ENCODE measurements at places on chromosomes 1 and 21.
A peak's percentile ranks its signal among the peaks of the same experiment; 100 is the strongest.

DNA sequence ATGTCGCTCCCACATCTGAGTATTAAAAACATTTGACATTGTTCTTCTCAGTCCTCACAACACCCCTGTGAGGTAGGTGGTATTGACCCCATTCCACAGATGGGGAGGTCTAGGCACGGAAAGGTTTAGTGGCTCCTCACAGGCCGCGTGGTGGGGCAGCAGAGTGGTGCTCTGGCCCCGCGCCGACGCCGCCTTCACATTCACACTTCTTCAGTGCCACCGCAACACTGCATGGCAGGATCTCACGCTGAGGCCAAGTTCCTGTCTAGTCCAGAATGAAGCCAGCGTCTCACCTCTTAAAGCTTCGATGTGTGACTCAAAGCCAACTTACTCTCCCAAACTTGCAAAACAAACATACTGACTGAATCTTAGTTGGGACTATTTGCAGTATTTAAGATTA, 12.1 kb downstream of the ICMT start:
- DNase-seq: no peak

DNA sequence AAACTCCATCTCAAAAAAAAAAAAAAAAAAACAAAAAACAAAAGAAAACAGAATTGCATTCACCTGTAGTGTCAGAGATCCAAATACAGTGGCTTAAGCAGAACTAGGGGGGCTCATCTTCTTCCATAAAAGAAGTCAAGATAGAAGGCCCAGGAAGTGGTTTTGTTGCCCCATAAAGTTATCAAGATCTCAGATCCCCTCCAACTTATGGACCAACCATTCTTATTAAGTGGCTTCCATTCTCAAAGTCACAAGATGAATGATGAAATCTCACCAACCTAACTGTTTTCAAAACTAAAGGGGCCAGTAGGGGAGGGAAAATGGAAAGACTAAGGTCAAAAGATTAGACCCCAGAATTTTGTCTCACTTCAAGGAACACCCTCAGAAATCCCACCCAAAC, 30.1 kb upstream of the DUSP23 start:
- DNase-seq: no peak

- no peak for DNase-seq
These were observed 83.2 kb downstream of the PTPRU start for GRCh38 chr1:29319300-29320110.

DNA sequence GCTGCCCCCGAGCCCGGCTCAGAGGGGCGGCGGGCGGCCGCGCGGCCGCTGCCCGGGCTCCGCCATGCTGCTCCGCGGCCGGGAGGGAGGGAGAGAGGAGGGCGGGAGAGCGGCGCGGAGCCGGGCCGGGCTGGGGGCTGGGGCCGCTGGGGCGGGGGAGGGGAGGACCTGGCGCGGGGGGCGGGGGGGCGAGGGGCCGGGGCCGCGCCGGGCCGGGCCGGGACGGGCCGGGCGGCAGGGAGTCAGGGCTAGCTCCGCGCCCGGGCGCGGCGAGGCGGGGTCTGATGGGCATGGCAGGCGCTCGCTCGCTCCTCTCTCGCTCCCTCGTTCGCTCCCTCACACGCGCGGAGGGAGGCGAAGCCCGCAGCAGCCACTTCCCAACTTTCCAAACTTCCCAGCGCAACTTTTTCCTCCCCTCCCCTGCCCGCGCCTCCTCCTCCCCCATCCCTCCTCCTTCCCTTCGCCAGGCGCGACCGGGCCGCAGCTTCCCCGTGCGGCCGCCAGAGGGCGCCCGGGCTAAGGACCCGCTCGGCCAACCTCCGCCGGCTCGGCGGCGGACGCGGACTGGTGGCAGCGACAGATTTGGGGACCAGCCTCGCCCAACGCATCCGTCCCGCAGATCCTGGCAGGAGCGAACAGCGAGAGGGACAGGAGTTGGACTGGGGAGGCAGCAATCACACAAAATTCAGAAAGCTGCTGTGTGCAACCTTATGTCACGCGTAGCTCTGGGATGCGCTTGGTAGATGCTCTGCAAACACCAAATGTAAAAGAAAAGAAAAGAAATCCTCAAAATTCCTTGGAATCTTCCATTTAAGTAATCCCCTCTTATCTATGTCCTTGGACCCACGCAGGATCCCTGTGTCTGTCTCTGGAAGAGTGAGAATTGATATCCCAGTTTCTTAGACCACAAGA, at the start of gene TRABD2B:
TRABD2B (minus strand) TSS at position 97 of the 912 bp plus-strand sequence.
- peak; percentile 74 for DNase-seq

DNA sequence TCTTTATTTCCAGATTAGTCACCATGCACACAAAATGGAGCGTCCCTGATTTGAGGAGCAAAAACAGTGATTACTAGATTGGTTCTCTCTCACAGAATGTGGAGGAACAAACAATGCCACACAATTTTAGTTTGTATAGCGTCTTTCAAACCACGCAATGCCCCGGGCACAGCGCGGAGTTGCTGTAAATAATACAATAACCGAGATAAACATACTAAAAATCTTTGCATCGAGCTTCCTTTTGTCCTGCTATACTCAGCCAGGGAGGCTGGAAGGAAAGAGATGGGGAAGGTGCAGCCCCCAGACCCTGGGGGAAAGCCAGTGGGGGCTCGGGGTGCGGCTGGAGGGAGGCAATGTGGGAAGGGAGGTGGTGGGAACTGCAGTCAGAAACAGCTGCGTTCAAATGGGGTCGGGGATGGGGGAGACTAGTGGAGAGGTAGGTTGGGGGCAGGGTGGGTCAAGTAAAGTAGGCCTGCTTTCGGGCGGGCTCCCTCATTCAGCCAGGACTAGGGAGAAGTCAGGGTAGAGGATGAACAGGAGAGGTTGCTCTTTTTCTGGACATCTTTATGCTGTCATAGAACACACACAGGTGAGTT, 366.3 kb downstream of the RPS6KC1 start:
- no peak for DNase-seq

- peak; percentile 19 for DNase-seq
These were observed 1512.5 kb upstream of the B3GALT2 start for GRCh38 chr1:194698908-194699318.

GRCh38 chr1:6587261-6588005, 7.6 kb downstream of the ZBTB48 start:
- DNase-seq: no peak

DNA sequence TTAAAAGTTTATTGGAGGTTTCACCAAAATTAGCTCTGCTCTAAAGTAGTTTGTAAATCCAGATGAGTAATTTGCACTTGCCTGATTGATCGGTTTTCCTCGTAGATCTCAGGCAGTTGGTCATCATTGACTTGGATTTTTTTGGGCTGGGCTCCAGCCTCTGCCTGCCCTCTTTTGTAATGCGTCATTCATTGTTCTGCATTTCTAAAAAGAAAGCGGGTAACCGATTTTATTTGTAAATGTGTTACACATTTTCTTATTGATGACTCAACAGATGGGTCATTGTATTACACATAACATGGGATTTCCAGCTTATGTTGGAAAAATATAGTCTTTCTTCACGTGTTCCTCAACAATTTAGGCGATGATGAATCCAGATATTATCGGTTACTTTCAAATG, 5.5 kb downstream of the ETS2 start:
- no peak for DNase-seq

GRCh38 chr1:12604114-12604874, 13.7 kb downstream of the DHRS3 start:
- DNase-seq: peak; percentile 41

- no peak for DNase-seq
These were observed 10.8 kb upstream of the A3GALT2 start for GRCh38 chr1:33331444-33332356.

DNA sequence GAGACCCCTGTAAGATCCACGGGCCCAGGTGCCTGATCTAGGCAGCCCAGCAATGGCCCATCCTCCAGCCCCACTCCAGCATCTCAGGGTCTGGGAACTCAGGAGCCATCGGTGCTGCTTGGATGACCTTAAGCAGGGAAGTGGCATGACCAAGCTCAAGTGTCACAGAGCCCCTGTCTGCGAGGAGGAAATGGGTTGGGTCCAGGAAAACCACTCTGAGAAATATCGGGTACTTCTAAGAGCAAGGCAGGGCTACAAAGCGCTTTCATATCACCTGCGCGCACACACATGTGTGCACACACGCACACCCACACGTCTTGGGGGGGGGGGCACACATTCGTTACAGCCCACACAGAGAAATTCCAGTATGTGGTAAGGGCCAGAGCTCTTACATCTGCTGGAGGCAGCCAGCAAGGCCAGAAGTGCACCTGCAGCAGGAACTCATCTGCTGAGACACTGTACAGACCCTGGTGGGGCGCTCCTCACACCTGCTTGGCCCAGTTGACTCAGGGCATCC, 32.6 kb upstream of the SPOCD1 start:
- no peak for DNase-seq

DNA sequence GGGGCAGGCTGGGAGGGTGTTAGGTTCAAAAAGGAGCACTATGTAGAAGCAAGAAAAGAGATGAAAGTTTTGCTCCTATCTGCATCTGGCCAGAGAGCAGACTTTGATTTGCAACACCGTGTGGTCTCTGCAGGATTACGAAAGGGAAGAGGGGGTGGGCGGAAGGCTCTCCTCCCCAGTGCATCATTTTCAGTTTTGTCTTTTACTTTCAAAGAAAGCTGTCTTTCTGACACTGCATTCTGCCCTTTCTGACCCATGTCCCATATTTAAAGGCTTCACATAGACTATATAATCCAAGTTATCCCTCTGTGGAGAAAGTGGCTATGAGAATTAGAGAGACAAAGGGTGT, 126.5 kb downstream of the RHOU start:
- DNase-seq: no peak

DNA sequence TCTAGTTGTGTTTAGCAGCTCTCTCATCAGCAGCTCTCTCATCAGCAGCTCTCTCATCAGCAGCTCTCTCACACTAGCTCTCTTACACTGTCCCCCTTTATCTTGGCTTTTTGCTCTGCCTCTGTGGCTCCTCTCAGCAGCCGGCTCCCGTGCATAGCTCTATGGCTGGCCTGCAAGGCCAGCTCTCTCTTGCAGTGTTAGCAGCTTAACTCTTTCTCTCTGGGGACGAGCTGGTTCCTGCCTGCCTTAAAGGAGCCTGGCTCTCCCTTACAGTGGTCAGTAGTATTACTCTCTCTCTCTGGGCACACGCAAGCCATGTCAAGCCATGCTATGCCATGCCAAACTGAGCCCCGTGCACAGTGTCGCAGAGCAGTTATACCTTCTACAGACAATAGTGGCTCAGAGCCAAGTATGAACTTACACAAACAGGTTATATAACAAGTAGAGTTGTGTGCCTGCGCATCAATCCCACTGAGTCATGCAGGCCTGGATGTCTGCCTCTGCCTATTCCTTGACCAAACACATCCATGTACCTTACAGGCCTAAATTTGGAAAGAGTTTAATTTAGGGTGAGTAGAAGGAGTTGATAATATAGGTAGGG, 295.9 kb downstream of the TPR start:
- no peak for DNase-seq

GRCh38 chr1:114189398-114189797, 35.7 kb upstream of the SYT6 start:
- DNase-seq: no peak

DNA sequence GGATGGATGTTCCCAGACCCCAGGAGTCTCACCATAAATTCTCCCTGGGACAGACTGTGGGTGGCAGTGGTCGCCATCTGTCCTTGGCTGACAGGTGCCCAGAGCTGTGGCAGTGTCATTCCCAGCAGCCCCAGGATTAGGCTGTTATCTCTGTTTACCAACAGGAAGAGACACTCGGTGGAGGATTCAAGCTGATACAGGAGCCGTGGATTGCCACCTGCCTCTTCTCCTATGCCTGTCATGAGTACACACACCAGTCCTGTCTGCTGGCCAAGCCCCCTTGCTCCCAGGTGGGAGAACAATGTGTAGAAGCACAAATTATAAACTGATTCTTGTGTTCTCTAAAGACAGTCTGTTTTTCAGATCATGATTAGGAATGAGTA, 152.6 kb downstream of the ETS2 start:
- peak; percentile 24 for DNase-seq

GRCh38 chr1:8204826-8205225, 113.1 kb upstream of the SLC45A1 start:
- DNase-seq: no peak

- DNase-seq: no peak
These were observed 13.4 kb upstream of the PIAS3 start for GRCh38 chr1:145871994-145872924.

GRCh38 chr21:37414292-37415253, 48.0 kb downstream of the DYRK1A start:
- no peak for DNase-seq

- peak; percentile 33 for DNase-seq
These were observed 316.9 kb upstream of the VAMP3 start for GRCh38 chr1:7454052-7454815.

- DNase-seq: no peak
These were observed 41.1 kb upstream of the RPL11 start for GRCh38 chr1:23650344-23650990.

- no peak for DNase-seq
These were observed 178.5 kb downstream of the RHOU start for GRCh38 chr1:228913626-228914414.

- no peak for DNase-seq
These were observed 347.6 kb downstream of the PTPRC start for GRCh38 chr1:198986442-198986841.

DNA sequence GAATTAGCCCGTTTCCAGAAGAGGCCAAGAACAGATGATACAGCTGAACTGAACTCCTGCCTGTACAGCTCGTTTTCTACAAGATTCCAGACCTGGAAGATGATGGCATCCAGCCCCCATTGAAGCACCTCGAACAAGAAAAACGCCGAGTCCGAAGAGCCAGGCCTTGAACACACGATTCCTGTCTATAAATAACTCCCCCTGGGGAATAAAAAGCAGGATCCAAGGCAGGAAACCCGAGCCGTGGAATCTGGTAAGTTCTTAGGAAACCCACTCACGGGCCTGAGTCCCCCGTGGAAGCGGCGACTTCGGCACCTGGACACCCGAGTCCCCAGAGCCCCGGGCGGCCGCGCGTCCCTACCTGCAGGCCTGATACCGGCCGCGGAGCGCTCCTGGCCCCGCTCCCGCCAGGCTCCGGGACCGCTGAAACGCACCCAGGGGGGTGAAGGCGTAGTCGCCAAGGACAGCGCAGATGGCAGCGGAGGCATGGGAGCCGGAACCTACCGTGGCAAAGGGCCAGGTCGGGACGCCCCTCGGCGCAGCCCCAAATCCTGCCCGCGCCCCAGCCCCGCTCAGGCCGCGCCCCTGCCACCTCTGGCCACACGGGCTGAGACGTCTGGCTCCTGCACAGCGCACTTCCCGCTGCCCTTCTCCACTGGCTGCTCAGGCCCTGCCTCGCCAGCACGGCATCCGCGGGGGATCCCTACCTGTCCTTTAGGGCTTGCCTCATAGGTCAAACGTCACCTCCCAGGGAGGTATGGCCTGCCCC, 14.0 kb upstream of the HLCS start:
- peak; percentile 94 for DNase-seq

- DNase-seq: no peak
These were observed 17.8 kb downstream of the POFUT2 start for GRCh38 chr21:45269861-45270260.

Data from NCI-H69 (cell line).